ENCODE measurements at places on chromosomes 4 and X.

DNA sequence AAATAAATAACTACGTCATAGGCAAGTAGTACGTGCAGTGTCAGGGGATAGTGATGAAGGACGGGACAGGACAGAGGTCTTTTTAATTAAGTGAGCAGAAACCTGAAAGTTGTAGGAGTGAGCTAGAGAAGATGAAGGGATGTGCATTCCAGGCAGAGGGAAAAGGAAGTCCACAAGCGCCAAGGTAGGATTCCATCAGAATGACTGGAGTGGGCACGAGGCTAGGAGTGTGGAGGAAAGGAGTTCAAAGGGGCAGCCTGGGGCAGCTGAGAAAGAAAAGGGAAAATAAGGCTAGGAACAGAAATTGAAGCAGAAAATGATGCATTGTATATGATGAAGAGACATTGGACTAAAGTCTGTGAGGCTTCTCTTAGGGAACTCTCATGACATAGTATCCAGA lies 192.2 kb upstream of the TLL1 start:
- no peak for DNase-seq

DNA sequence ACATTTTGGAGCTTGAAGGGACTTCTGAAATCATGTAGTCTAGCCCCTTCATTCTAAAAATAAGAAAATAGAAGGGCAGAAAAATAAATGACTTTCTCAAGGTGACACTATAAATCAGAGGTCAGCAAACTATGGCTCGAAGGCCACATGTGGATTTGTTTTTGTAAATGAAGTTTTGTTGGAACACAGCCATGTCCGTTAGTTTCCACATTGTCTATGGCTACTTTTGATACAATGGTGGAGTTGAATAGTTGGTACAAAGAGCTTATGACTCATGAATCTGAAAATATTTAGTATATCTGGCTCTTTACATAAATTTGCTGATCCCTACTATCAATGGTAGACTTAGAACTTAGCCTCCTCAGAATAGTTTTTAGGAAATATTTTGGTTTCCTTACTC lies 302.4 kb upstream of the PRPS2 start:
- no peak for DNase-seq

- no peak for DNase-seq
Measured at GRCh38 chr4:186416451-186417060, 138.8 kb downstream of the MTNR1A start.

DNA sequence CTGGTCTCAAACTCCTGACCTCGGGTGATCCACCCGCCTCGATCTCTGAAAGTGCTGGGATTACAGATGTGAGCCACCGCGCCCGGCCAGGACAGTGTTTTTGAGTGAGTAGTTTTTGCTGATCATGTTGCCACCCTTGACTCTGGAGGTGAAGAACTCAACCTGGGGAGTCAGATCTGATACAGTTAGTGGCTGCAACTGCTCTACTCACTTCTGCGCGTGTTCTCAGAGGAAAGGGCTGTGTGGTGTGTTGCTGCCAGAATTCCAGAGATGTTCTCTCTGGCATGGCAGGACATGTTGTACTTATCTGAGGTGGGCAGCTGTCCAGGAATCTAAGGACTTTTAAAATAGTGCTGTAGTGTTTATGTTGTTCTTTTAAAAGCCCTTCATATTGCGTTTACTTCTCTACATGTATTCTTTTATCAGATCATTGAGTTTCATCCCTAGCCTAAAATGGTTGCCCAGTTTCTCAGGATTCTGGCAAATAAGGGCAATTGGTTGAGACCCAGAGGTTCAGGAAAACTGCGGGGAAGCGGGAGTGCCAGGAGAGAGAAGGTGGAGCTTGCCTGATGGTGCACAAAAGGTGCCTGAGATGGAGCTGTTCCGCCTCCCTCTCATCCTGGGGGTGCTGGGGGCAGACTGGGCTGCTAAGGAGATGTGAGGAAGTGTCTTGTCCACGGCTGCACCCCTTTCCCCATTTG lies 97.7 kb downstream of the ARHGAP10 start:
- DNase-seq: no peak

DNA sequence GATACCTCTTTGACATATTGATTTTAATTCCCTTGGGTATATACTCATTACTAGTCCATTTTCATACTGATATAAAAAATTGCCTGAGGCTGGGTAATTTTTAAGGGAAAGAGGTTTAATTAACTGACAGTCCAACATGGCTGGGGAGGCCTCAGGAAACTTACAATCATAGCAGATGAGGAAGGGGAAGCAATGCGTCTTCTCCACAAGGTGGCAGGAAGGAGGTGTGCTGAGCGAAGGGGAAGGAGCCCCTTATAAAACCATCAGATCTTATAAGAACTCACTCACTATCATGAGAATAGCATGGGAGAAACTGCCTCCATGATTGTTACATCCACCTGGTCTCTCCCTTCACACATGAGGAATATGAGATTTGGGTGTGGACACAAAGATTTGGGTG lies 42.4 kb downstream of the MSX1 start:
- DNase-seq: no peak

GRCh38 chr4:142776026-142776425 lies 70.1 kb downstream of the INPP4B start:
- DNase-seq: no peak

- no peak for DNase-seq
Measured at GRCh38 chrX:103201041-103201440, 13.9 kb upstream of the BEX4 start.

DNA sequence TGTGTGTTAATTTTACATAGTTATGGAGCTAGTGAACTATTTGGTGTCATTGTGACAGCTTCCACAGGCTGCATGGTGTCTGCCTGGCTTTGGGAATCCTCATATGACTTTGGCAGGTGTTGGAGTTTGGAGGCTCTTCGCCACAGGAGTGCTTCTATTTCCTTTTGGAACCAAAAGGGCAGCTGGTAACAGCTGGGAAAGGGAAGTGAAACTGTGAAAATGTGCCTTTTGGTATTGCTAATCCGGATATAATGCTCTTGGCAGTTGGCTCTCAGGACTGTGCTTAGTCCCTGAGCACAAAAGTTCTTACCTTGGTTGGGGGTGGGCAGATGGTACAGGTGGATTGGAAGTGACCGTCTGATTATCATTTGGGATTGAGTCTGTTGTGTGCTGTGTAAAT lies 18.1 kb downstream of the OFD1 start:
- DNase-seq: no peak

All from activated CD8-positive, alpha-beta memory T cell treated with anti-CD3 and anti-CD28 coated beads for 4 hours (primary cell).